ENCODE measurements at places on chromosomes 2 and 18.
A peak's percentile ranks its signal among the peaks of the same experiment; 100 is the strongest.

DNA sequence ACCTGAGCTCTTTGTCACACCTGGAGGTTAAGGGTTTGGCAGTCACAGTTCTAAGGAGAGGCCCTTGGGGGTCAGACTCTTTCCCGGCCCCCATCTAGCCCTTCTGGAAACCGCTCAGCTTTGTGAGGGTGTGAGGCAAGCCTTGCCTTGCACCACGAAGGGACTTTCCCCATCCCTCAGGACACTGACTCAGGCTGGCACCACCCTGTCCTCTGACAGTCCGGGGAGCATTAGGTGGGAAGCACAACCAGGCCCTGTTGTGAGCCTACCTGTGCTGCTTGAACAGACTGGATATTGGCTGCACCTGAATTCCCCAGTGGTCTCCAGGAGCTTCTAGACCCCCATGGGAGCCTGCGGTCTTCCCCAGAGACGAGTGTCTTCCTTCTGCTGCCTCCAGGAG is 47.0 kb upstream of the GBX2 start:
- DNase-seq = no peak

- DNase-seq = no peak
Observed at GRCh38 chr18:8722946-8723820, 17.8 kb downstream of the MTCL1 start.

- DNase-seq = no peak
Observed at GRCh38 chr2:10075571-10076209, 4.5 kb downstream of the CYS1 start.

DNA sequence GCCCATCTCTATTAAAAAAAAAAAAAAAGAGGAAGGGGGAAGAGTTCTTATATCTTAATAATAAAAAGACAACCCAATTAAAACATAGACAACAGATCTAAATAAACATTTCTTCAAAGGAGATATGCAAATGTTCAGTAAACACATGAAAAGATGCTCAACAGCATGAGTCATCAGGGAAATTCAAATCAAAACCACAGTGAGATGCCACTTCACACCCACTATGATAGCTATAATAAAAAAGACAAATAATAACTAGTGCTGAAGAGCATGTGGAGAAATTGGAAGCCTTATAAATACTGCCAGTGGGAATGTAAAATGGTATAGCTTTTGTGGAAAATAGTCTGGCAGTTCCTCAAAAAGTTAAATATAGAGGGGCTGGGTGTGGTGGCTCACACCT is 61.5 kb upstream of the CYP20A1 start:
- no peak for DNase-seq

DNA sequence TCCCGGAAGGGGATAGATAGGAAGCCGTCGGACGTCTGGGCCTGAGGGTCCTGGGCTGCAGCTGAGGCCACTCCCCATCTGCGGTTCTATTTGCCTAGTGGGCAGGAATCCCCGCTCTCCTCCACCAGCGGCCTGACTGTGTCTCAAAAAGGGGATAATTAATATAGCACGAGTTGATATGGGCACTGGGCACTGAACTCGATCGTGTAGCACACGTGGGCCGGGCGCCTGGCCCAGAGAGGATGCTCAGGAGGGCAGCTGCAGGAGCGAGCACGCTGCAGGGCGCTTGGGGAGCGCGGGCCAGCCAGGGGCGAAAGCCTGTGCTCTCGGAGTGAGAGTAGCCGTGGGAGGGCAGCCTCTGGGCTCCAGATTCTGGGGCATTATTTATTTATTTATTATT is 8.8 kb upstream of the GBX2 start:
- no peak for DNase-seq

DNA sequence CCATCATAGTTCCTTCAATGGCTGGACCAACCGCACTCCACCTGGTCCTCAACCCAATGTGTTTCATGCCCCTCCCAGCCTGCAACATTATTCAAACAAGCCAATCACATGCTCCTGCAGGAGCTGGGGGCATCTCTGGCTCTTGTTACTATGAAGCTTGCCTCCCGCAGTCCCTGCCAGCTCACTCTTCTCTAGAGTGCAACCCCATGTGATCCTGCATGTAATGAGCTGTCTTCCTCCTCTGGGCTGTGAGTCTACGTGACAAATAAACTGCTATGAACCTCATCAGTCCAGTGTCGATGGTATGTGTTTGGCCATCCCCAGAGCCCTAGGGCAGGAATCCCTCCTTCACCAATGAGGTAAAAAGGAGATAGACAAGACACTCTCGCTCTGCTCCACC is 15.8 kb upstream of the BOD1L2 start:
- DNase-seq = no peak

- DNase-seq = no peak
Observed at GRCh38 chr18:75454022-75454795, 26.7 kb upstream of the SMIM21 start.

DNA sequence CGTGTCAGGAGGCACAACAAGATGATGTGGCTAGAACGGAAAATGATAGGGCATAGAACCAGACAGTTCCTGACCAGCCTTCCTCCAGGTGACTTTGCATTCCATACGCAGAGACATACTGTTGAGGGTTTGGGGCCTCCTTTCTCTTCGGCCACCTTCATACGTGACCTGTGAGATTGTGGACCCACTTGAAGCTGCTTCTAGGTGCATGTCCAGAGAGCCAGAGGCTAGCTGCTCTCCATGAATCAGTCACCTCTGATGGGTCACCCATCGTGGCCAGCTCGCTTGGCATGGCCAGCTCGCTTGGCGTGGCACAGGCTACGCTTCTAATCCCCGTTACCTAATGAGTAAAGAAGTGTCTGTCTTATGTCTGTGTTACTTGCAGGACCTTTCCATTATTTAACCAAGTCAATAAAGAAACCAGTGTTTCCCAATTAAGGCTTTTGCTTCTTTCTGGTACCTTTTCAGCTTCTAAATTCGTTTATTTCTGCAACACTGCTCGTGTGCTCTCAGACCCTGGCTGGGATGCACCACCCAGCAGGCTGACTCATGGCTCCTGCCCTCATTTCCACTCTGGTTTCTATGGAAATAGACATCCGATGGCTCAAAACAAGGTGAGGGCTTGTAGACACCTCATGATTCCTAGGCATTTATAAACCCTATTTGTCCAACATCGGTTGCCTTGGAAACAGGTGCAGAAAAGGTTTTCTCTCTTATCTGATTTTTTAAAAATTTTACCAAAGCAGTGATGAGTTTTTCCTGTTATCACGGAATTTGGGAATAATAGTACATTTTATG is 86.7 kb upstream of the B3GNT7 start:
- DNase-seq = no peak

DNA sequence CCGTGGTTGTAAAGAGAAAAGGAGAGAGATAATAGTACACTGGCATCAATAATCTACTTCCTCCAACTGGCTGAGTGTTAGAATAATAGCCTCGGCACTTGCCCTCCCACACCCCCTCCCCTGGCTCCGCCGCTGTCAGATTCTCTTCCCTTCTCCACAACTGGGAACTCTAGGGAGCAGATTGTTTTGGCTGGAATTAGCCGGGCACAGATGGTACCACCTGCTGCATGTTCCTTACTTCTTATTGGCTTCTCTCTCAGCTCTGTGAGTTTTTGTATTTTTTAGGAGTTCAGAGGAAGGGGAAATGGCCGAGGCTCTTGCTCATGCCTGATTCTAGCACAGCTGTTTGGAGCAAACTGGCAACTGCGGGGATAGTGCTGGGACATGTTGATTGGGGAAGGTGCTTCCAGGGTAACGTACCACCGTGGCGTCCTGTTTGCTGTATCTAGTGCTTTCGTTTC is 140.0 kb downstream of the ZEB2 start:
- DNase-seq = peak; percentile 14

GRCh38 chr18:65287652-65288051 is 463.2 kb upstream of the CDH7 start:
- DNase-seq = peak; percentile 17

DNA sequence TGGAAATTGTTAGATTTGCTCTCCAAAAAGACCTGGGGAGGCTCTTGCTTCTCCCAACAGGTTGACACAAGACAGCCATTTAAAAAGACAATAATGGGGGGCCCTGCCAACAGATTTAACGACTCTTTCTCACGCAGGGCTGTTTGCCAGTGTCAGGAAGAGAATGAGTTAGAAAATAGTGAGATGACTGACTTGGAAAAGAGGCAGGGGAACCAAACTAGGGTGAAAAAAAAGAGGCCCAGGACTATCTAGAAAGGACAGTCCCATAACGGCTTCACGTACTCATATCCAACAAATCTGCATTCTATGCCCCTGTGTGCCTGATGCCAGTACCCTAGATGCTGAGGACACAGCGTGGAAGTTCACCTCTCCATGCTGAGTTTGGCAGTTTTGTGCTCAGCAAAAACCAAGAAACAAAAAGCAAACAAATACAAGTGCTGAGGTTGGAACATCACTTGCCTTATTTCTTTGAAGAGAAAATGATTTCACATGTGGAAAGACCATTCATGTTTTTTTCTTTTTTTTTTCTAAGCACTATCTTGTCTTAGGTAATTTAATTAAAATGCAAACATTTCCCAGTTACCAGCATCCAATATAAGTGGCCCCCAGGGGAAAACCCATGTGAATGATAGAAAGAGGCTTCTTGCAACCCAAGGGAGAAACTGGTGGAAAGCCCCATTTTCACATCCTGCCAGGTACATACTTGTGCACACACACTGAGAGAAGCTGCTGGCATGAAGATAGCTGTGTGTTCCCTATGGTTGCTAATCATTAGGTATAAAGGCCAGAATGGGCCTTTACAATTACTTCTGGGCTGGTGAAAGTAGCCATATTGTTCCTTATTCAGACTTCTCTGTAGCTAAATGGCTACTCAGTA is 10.6 kb upstream of the WIPF1 start:
- DNase-seq = no peak
